Left renal cortex interstitium (tissue), 4 donors: ENCODE measurements at places on chromosomes 4 and X.

DNA sequence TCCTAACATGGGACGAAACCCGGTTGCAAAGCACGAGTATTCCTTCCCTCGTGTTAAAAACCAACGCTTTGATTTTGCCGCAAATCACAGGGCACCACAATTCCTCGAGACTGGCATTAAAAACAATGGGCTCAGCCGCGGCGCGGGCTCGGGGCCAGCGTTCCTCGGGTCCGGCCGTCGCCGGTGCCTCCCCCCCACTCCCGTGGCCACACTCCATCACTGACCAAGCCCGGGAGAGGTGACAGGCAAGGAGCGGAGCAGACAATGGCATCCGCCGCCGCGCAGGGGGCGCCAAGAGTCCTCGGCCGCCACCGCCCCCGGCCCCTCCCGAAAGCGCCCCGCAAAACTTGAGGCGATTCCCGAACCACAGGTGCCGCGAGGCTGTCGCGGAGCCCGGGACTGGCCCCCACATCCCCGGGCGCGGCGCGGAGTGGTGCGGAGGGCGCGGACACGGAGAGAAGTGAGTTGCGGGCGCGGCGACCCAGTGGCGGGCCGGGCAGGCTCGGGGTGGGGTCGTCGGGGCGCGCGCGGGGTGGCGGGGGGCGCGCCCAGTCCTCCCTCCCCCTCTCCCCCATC is 445 bp downstream of the AP1S2 start:
- no peak for DNase-seq

- DNase-seq = no peak
Measured at GRCh38 chr4:105306820-105307219, 160.1 kb downstream of the TET2 start.

GRCh38 chrX:33741807-33742206 is 390.3 kb downstream of the FAM47A start:
- no peak for DNase-seq

GRCh38 chr4:118991686-118992085 is 103.0 kb downstream of the SYNPO2 start:
- no peak for DNase-seq

DNA sequence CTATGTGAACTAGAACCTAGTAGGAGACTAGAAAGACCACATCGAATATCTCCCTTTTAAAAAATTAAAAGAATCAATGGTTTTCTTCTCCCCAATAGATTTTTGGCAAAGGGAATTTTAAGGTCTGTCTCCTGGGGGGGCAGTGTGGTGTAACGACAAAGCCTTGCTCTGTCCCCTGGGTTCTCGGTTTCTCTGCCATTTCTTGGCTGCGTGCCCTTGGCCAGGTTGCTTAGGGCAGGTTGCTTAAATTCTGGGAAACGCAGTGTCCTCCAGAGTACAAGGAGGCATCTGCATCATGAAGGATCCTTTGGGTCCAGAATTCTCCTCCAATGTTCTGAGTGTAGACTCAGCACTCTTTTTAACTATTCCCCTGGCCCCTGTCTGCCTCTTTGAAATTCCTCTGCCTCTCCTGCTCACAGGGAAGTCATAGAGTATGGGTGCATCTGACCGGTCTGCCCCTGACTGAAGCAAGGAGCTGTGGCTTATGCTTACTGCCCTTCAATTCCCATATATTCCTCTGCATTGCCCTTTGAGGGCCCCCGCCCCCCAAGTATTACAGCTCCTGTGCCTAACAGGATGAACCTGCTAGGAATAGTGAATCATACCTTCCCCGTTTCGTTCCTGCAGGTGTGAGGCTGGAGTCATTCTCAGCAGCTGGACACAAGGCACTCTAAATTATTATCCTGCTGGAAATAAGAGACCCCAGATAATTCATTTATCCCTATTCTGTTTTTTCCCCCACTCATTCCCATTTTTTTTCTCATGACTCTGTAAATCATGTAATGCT is 2.2 kb downstream of the KIT start:
- DNase-seq = no peak
